HFFc6 (cell line): ENCODE measurements at places on chromosomes 6 and 20. TPM values are rescaled to one million over a fixed set of nuclear protein-coding genes. Genes with fewer than 3 reads are reported as not detected.
A peak's percentile ranks its signal among the peaks of the same experiment; 100 is the strongest.

TREM1 gene
- total RNA-seq, result not detected in 3 replicates

DNA sequence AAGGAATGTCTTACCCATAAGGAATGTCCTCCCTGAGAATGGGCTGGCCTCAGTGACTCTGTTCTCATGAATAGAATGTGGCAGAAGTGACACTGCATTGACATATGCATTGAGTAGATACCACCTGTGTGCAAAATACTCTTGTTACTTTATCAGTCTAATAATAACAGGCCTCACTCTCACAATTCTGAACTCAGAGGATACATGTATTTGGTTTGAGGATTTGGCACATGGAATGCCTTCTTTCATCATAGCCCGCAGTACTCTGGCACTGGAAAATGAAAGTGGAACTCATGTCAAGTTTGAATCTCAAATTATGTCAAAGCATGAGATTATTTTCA, 52.9 kb upstream of the PLCB4 start:
- H3K4me3 ChIP-seq, result no peak overlapping the region
- H3K27me3 ChIP-seq, result no peaks in the 10 kb centered on the region; the same call in 1 of the 2 replicates

FLRT3 gene
- 0.05 TPM in 1 of 3 replicates, not detected in the others for total RNA-seq

NOL4L gene
- 12.0 to 18.2 TPM (median 17.2 TPM) in 3 replicates for total RNA-seq

GRCh38 chr6:96304997-96305396, 216.6 kb upstream of the UFL1 start:
- H3K27ac ChIP-seq, result no peak overlapping the region
- H3K4me3 ChIP-seq, result no peak overlapping the region
- no peaks in the 10 kb centered on the region for H3K4me1 ChIP-seq
- DNase-seq, result no peak
- no peaks in the 10 kb centered on the region for H3K27me3 ChIP-seq
- no peaks in the 10 kb centered on the region for H3K36me3 ChIP-seq

HLA-DQB1 gene
- total RNA-seq, result not detected in 2 replicates

DNA sequence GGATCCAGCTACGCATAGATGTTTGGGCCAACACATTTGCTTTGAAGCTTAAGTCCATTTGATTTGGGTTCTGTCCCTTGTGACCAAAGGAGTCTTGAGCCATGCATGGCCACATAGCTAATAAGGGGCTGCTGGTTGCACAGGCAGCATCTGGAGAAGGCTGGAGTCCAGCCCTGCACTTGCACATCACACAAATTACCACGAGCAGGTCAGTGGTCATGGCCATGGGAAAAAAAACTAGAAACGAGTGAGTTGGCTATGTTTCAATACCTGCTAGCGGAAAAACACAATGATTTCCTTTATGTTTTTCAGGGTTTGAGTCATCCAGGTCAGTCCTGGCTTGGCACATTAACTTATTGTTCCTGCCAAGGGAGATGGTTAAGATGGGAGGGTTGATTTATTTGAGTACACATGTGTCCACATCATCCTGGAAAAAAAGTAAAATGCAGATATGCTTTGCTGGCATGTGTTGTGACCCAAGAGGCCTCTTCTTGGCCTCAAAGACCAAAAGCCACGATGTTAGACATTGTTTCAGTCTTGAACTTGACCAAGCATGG, 5.6 kb upstream of the STX16 start:
- peaks cover 7% of the 10 kb centered on the region; the same call in 1 of the 2 replicates for H3K27me3 ChIP-seq
- DNase-seq, result no peak
- H3K4me3 ChIP-seq, result peak overlapping the region; percentile 23; the same call in 1 of the 2 replicates
- no peak overlapping the region for H3K27ac ChIP-seq
- peaks cover 58% of the 10 kb centered on the region for H3K4me1 ChIP-seq
- H3K36me3 ChIP-seq, result no peaks in the 10 kb centered on the region

DNA sequence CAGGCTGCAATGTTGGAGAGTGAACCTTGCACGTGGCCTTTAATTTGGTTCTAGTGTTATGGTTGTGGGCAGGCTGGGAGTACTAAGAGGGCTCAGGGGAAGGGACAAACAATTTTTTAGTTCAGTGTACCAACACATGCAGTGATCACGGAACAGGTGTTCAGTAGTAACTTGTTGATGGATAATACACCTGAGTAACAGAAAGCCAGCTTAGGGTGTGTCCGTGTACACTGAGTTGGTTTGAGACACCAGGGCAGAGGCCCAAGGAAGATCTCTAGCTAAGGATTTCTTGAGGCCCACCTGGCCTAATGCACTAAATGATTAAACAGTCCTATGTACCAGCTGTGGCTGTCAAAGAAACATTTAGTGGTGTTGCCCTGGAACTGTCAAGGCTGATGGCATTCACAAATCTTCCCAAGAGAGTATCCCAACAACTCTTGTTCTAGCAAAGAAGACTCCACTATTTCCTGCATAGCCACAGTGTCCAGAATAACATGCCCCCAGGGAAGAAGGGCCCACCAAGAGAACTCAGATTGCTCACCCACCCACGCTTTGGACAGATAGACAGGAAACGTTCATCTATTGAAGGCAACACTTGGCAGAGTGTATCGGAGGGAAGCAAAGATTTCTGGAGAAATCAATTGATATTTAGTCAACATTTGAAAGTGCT, 60.0 kb downstream of the CD83 start:
- H3K4me3 ChIP-seq, result no peak overlapping the region
- no peak for DNase-seq
- peaks cover 12% of the 10 kb centered on the region for H3K4me1 ChIP-seq
- peaks cover 7% of the 10 kb centered on the region for H3K27me3 ChIP-seq

IMPG1 gene
- not detected in 3 replicates for total RNA-seq

DNA sequence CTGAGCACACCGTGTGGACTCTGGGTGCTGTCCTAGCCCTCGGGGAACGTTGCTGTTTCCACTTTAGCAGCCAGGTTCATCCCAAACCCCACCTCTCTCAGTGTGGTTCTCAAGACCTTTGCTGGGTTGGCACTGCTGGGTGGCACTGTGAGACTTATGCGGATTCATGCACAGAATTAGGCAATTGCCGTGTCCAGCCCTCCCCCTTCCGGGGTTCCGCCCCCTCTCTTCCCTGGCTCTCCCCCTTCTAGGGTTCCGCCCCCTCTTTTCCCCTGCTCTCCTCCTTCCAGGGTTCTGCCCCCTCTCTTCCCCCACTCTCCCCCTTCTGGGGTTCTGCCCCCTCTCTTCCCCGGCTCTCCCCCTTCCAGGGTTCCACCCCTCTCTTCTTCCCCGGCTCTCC, 39.8 kb upstream of the SLCO4A1 start:
- peaks cover 42% of the 10 kb centered on the region for H3K4me1 ChIP-seq
- no peak overlapping the region for H3K4me3 ChIP-seq
- peaks cover 5% of the 10 kb centered on the region for H3K27me3 ChIP-seq
- no peaks in the 10 kb centered on the region for H3K36me3 ChIP-seq
- no peak for DNase-seq

DNA sequence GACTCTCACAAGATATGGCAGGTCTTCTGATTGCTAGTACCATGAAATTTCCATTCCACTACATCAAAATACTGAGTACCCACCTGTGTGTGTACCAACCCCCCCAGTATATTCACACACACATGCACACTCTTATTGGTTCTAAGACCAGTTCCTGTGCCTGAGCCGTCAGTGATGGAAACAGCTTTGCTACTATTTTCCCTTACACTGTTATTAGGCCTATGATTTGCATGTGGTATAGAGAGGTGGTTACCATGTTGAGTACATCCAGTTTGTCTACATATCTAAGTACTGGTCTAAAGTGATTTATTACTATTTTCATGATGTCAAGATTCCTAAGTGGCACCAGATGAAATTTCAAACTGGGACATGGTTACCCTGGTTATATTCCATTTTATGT, 459.9 kb downstream of the BCKDHB start:
- H3K27ac ChIP-seq, result no peak overlapping the region
- no peak for DNase-seq
- no peaks in the 10 kb centered on the region for H3K4me1 ChIP-seq
- H3K4me3 ChIP-seq, result no peak overlapping the region
- no peaks in the 10 kb centered on the region; the same call in 1 of the 2 replicates for H3K27me3 ChIP-seq
- H3K36me3 ChIP-seq, result no peaks in the 10 kb centered on the region

- no peaks in the 10 kb centered on the region for H3K36me3 ChIP-seq
- H3K4me3 ChIP-seq, result no peak overlapping the region
- DNase-seq, result no peak
- no peak overlapping the region for H3K27ac ChIP-seq
- no peaks in the 10 kb centered on the region for H3K4me1 ChIP-seq
These were observed 470.4 kb downstream of the CDH26 start for GRCh38 chr20:60428651-60429050.

DNA sequence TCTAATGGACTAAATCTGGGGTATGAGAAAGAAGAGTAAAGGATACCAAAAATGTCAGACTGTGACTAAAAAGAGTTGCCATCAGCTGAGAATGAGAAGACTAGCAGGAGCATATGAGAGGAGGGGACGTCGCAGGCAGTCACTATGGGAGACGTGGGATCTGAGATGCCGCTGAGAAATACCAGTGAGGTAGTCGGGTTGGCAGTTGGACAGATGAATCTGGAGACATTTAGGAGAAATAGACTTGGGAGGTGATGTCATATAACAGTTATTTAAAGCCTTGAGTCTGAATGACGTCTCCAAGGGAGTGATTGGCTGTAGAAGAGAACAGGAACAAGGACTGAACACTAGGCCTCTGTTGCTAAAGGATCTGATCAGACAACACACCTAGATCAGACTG, 51.5 kb upstream of the TRIM26 start:
- H3K4me1 ChIP-seq, result peaks cover 36% of the 10 kb centered on the region
- H3K36me3 ChIP-seq, result peaks cover 18% of the 10 kb centered on the region
- peak; percentile 20 for DNase-seq
- H3K4me3 ChIP-seq, result peak overlapping the region; percentile 55

- no peak overlapping the region for H3K27ac ChIP-seq
- H3K36me3 ChIP-seq, result no peaks in the 10 kb centered on the region
- no peak for DNase-seq
These were observed 54.4 kb upstream of the RNF182 start for GRCh38 chr6:13870214-13870830.

HSPA12B gene
- total RNA-seq, result not detected in 3 replicates

HLA-DOA gene
- total RNA-seq, result not detected in 3 replicates

NT5E gene
- total RNA-seq, result 253 to 351 TPM (median 303 TPM) in 3 replicates

DNA sequence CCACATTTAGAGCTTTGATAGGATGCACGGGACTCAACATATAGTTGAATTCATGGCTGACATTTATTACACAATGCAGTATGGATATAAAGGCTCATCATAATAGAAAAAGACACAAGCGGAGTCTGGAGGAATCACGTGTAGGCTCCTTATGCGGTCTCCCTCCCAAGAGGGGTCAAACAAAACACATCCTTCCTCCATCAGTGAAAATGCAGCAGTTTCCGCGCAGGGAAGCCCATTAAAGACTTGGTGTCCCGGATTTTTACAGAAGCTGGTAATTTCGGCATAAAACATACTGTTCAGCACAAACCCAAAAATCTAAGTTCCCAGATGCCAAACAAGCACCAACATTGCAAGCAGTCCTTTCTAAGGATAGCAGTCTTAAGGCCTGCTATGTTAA, 1.1 kb downstream of the USP45 start:
- peak overlapping the region; percentile 90 for H3K27ac ChIP-seq
- H3K36me3 ChIP-seq, result no peaks in the 10 kb centered on the region
- no peak for DNase-seq
- H3K4me1 ChIP-seq, result peaks cover 34% of the 10 kb centered on the region
- H3K27me3 ChIP-seq, result no peaks in the 10 kb centered on the region

DNA sequence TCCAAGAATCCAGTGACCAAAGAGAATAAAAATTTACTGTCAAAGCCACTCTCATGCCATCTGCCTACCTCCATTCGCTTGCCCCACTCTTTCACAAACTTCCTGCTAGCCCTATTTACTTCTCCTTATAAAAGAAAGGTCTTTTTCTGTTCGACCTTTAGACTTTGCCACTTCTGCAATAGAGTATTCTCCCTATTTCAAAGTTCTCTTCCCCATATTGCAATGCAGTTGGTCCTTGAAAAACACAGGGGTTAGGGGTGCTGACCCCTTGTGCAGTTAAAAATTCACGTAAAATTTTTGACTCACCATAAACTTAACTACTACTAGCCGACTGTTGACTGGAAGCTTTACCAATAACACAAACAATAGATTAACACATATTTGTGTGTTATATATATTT, 15.0 kb downstream of the CCN2 start:
- no peaks in the 10 kb centered on the region for H3K36me3 ChIP-seq
- no peak overlapping the region for H3K4me3 ChIP-seq
- H3K27me3 ChIP-seq, result no peaks in the 10 kb centered on the region; the same call in 1 of the 2 replicates
- DNase-seq, result no peak
- H3K4me1 ChIP-seq, result peaks cover 44% of the 10 kb centered on the region

- H3K27ac ChIP-seq, result peak overlapping the region; percentile 70
- peaks cover 2% of the 10 kb centered on the region for H3K27me3 ChIP-seq
- no peak for DNase-seq
- H3K36me3 ChIP-seq, result peaks cover 93% of the 10 kb centered on the region
These were observed 5.0 kb downstream of the BCL2L1 start for GRCh38 chr20:31717478-31718201.

RPL7L1 gene
- total RNA-seq, result 97.9 to 102 TPM (median 99.0 TPM) in 3 replicates

TTK gene
- 9.7 to 22.4 TPM (median 18.5 TPM) in 3 replicates for total RNA-seq

- peaks cover 21% of the 10 kb centered on the region for H3K27me3 ChIP-seq
- no peak overlapping the region for H3K4me3 ChIP-seq
- H3K36me3 ChIP-seq, result peaks cover 4% of the 10 kb centered on the region
- no peak for DNase-seq
These were observed 4.9 kb upstream of the ARFGAP1 start for GRCh38 chr20:63267691-63268090.

- peak overlapping the region; percentile 84 for H3K27ac ChIP-seq
- DNase-seq, result peak; percentile 88
- peaks cover 5% of the 10 kb centered on the region; the same call in 1 of the 2 replicates for H3K36me3 ChIP-seq
- peaks cover 69% of the 10 kb centered on the region for H3K4me1 ChIP-seq
- no peaks in the 10 kb centered on the region; the same call in 1 of the 2 replicates for H3K27me3 ChIP-seq
These were observed 209.2 kb downstream of the ANKRD60 start for GRCh38 chr20:58019027-58019849.

- H3K36me3 ChIP-seq, result no peaks in the 10 kb centered on the region
- no peak overlapping the region for H3K4me3 ChIP-seq
- no peaks in the 10 kb centered on the region for H3K4me1 ChIP-seq
- 0 out of 2 replicates have a peak, but pooled peaks cover 2% of the 10 kb centered on the region for H3K27me3 ChIP-seq
- no peak for DNase-seq
These were observed 209.7 kb downstream of the HDGFL1 start for GRCh38 chr6:22779062-22779461.

- peaks cover 19% of the 10 kb centered on the region for H3K36me3 ChIP-seq
- peaks cover 2% of the 10 kb centered on the region; the same call in 1 of the 2 replicates for H3K27me3 ChIP-seq
- 0 out of 2 replicates have a peak overlapping the region, but pooled peaks have one; percentile 8 for H3K4me3 ChIP-seq
- H3K27ac ChIP-seq, result peak overlapping the region; percentile 97
These were observed 83.0 kb downstream of the ZHX3 start for GRCh38 chr20:41234546-41234945.

GRCh38 chr6:35919085-35919826, 1.6 kb downstream of the SRPK1 start:
- no peaks in the 10 kb centered on the region; the same call in 1 of the 2 replicates for H3K27me3 ChIP-seq
- DNase-seq, result no peak
- peak overlapping the region; percentile 91 for H3K27ac ChIP-seq
- peaks cover 13% of the 10 kb centered on the region; the same call in 1 of the 2 replicates for H3K36me3 ChIP-seq
- H3K4me3 ChIP-seq, result peak overlapping the region; percentile 99

TPBG gene
- 85.3 to 123 TPM (median 89.3 TPM) in 3 replicates for total RNA-seq

DNA sequence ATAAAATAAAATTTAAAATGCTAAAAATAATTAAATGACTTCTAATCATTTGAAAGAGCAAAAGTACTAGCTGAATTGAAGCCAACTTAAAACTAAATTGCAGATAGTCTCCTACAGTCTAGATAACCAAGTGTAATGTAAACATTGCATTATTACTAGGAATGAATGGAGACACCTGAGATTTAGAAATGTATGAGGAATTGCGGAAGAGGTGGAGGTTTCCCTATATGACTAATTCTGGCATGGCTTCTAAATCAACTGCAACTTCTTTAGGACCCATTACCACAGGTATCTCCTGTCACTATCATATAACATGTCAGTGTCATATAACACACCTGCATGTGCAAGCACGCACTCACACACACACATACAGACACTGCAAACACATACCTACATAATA, 13.2 kb upstream of the GPR6 start:
- peaks cover 14% of the 10 kb centered on the region for H3K4me1 ChIP-seq
- no peak overlapping the region for H3K4me3 ChIP-seq
- H3K27ac ChIP-seq, result no peak overlapping the region
- peaks cover 7% of the 10 kb centered on the region for H3K27me3 ChIP-seq
- no peaks in the 10 kb centered on the region for H3K36me3 ChIP-seq
- no peak for DNase-seq

SOX18 gene
- 0.12 to 0.15 TPM in 2 of 3 replicates, not detected in the other for total RNA-seq
